ENCODE measurements at places on chromosomes 7 and 10.

DNA sequence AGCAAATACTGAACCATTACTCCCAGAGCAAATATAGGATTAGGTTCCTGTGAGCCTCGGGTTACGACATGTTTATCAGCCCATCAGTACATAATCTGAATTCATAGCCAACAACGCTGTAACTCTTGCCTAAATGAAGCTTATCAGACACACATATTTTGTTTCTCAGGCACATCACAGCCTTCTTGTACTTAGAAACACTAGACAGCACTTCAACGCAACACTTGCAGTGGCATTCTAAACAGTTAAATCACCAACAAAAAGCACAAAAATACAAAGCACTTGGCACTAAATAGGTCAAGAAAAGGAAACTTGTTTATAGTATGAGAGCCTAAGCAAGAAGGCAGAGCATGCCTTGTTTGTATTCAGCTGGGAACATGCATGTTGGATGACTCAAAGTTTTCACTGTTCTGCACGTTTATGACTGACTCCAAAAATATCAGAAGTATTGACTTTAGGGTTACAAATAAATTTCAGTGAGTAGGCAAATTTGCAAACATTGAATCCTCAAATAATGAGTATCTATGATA, 75.0 kb downstream of the VPS50 start:
- no peaks in the 10 kb centered on the region for H3K36me3 ChIP-seq
- H3K4me1 ChIP-seq, result no peaks in the 10 kb centered on the region
- no peaks in the 10 kb centered on the region for H3K27me3 ChIP-seq

DNA sequence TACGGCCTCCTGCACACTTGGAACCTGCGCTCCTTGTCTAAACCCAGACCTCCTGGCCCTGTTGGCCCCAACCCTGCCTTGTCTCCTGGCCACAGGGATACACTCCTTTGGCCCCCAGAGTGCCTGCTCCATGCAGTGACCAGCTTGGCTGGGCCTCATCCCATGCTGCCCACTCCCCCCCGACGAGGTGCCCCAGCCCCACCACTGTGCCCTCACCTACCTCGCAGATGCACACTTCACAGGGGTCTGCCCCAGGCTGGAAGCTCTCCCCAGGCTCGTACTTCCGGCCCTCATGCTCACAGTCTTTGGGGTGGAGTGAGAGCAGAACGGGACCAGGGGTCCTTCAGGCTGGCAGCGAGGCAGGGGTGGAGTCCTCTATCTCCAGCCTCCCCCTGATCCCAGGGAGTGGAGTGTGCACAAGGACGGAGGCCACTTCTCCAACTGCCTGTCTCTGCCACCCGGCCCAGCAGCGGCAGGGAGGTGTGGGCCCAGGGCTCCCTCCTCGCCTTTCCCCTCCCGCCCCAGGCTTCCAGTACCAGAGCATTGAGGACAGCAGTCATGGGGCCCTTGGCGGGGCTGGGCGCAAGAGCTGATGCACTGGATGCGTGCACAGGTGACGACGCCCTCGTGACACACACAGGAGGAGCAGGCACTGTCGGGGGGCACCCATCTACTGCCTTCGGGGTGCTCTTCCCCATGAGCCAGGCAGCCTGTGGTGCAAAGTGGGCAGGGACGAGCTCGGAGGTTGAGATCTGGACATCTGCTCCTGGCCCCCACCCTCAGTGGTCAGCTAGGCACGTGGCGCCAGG, 22.1 kb downstream of the ATP6V1F start:
- no peak overlapping the region for H3K4me3 ChIP-seq
- no peak for DNase-seq
- H3K36me3 ChIP-seq, result no peaks in the 10 kb centered on the region

DNA sequence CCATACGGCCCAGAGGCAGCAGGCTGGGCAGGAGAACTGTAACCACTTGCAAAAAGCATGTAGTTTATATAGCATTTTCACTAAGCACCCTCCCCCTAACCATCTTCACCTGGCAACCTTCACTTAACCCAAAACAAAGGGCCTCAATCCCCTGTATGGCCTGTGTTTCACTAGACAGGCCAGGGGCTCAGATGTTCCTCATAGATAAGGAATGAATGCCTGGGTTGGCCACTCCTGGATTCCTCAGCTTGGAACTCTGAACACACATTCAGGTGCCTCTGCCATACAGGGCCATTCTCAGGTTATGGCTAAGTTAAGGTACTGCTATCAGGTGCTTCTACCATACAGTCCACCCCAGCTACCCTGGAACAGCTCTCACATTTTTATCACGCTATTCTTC, 10.3 kb upstream of the TMEM168 start:
- DNase-seq, result no peak
- H3K36me3 ChIP-seq, result no peaks in the 10 kb centered on the region
- H3K4me1 ChIP-seq, result no peaks in the 10 kb centered on the region

DNA sequence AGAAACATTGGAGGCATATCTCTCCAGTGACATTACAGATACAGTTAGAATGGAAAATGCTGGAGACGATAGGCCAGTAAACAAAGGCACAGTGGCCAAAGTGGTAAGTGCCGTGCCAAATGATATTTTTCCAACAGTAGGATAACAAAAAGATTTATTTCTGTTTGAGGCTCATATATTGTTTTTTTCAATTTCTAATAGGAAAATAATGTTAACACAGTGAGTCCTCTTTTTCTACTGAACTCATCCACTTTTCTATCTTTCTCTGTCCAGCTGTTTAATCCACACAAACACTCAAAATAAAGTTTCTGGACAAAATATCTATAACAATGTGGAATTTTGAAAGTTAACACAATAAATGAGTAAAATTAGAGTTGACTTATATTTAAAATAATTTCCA, 201.3 kb downstream of the SEMA3E start:
- H3K4me3 ChIP-seq, result no peak overlapping the region
- H3K27ac ChIP-seq, result no peak overlapping the region
- DNase-seq, result no peak

DNA sequence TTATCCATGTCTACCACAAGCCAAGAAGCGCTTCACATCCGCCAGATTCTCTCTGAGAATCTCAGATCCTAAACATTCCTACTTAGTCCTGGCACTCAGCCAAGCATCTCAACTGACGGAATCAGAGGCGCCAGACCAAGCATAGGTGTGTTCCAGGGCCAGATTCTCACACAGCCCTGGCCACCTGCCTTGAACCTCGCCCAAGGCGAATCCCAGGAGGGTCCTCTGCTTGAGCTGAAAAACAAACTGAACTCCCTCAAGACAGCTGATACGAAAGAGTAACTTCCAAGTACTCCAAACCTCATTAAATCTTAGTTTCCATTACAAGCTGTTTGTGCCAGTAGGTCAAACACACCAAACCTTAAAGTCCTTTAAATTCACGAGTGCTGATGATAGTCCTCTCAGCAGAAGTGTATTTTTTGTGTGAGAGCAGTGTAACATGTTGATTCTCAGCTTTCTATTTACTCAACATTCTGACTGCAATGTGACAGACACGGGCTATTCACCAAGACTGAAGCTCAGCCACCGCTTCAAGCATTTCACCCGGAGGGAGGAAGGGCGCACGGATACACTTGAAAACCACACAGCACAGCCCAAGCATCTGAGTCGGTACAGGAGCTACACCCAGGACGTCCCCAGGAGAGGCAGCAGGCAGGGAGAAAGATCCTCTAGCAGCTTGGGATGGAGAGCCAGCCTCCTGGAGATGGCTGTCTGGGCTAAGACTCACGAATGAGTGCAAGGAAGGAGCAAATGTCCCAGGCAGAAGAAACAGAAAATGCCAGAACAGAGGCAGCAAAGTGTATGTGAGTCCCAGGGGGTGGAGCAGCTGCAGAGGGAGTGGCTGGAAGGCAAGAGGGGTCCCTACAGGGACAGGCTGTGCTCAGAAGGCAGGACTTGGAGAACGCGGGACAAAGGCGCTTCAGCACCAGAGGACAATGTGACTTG, 6.0 kb downstream of the PARD3 start:
- no peaks in the 10 kb centered on the region for H3K27me3 ChIP-seq
- no peak for DNase-seq
- peak overlapping the region; percentile 34 for H3K4me3 ChIP-seq
- H3K4me1 ChIP-seq, result peaks cover 4% of the 10 kb centered on the region
- no peak overlapping the region for H3K27ac ChIP-seq

GRCh38 chr10:46514899-46515298, 41.6 kb downstream of the GPRIN2 start:
- no peaks in the 10 kb centered on the region for H3K4me1 ChIP-seq
- no peak overlapping the region for H3K27ac ChIP-seq
- no peak overlapping the region for H3K4me3 ChIP-seq
- no peak for DNase-seq

GRCh38 chr7:130393841-130394411, 13.6 kb downstream of the CPA1 start:
- DNase-seq, result no peak
- no peaks in the 10 kb centered on the region for H3K27me3 ChIP-seq
- H3K4me1 ChIP-seq, result no peaks in the 10 kb centered on the region
- H3K36me3 ChIP-seq, result no peaks in the 10 kb centered on the region

DNA sequence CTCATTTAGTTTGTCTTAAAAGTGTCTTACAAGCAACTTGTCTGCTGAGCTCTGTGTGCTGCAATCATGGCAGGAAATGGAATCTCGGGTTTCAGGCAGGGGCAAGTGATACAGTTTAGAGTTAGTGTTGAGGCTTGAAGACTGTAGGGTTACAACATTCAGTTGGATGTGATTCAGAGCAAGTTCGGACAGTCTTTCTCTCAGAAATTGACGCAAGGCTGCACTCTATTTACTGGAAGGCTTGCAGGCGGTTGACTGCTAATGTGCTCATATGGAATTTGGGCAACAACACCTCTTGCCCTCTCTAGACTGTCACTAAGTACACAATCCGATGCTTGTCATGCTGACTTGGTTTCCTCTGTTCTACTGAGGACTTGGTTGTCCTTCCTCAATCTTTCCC, 161.7 kb upstream of the BMPER start:
- H3K4me1 ChIP-seq, result no peaks in the 10 kb centered on the region
- H3K27ac ChIP-seq, result no peak overlapping the region
- DNase-seq, result no peak
- H3K36me3 ChIP-seq, result no peaks in the 10 kb centered on the region
- H3K27me3 ChIP-seq, result no peaks in the 10 kb centered on the region

DNA sequence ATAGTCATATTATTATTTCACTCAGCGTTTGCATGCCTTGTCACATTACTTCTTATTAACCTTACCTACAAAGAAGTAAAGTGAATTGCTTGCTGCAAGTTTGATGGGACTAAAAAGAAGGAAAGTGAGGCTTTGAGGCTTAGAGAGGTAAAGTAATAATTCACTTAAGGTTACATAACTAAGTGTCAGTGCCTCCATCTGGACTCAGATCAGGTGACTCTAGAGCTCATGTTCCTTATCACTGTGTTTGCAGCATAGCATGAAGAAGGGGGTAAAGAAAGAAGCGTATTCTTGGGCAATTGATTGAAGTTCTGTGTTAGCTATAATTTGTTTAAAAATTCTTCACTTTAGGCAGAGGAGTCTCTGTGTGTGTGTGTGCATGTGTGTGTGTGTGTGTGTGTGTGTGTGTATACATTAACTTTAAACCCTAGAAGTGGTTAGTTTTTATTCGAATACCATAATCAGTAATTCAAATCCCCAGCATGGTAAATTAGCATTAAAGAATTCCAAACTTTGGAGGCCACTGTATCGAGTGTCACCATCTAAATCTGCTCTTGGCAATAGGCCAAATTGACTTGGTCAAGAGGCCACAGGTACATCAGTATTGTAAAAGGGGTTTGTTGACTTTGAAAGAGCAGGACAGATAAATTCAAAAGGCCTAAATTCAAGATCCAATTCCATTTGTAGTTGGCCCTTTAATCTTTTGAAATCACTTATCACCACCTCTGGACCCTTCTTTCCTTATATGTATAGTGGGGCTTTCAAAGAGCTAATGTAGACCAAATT, 2.2 kb upstream of the PON3 start:
- H3K27ac ChIP-seq, result no peak overlapping the region
- no peak overlapping the region for H3K4me3 ChIP-seq
- no peaks in the 10 kb centered on the region for H3K4me1 ChIP-seq

DNA sequence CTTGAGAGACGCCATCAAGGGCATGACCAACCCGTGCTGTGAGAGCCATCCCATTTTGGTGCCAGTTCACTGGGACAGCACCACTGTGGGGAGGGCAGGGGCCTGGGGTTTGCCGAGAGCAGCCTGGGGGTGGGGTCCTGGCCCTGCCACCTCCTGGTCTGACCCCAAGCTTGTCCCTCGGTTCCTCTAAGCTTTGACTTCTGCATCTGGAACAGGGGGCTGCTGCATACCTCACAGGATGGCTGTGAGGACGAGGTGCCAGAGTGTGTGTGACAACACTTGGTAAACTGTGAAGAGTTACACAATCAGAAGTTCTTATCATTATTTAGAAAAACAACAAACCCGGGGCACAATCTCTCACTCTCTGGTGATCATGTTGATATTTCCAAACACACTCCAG, 89.9 kb downstream of the CRTAC1 start:
- no peaks in the 10 kb centered on the region for H3K27me3 ChIP-seq
- H3K4me1 ChIP-seq, result no peaks in the 10 kb centered on the region
- H3K36me3 ChIP-seq, result no peaks in the 10 kb centered on the region
- no peak overlapping the region for H3K27ac ChIP-seq

DNA sequence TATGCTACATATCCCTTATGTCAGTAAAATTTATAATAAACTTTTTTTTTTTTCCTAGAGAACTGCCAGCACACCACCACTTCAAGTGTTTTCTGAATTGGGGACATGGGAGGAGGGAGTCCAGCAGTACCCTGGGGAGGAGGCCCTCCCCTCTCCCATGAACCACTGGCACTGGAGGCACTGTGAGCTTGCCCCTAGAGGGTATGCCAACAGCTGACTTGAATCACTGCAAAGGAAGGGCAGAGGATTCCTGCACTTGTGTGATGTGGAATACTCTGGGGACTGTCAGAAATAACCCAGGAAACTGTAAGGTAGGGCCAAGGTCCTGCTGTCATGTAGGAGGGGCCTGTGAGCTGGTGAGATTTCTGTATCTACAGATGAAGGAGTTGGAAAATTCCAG, 8.5 kb upstream of the ARMS2 start:
- no peaks in the 10 kb centered on the region for H3K36me3 ChIP-seq
- H3K4me1 ChIP-seq, result no peaks in the 10 kb centered on the region
- H3K4me3 ChIP-seq, result no peak overlapping the region
- H3K27me3 ChIP-seq, result no peaks in the 10 kb centered on the region
- no peak for DNase-seq
- H3K27ac ChIP-seq, result no peak overlapping the region

DNA sequence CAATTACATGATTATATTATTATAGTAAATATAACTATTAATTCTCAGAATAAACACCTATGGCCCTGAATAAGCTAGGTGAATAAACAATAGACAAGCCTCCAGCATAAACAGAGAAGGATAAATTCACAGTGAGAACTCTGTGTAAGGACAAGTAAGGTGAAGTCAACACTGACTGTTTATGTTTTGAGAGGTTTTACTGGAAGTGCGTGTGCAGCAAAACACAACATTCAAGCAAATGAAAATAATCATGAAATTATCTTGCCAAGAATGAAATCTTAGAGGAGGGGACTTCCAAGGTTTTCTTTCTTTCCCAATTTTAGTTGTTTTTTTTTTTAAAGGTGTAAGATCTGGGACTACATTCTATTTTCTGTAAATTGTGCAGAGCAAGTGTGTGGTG, 112.5 kb downstream of the MACC1 start:
- H3K27ac ChIP-seq, result no peak overlapping the region
- no peak overlapping the region for H3K4me3 ChIP-seq
- peaks cover 15% of the 10 kb centered on the region for H3K36me3 ChIP-seq
- peaks cover 5% of the 10 kb centered on the region for H3K4me1 ChIP-seq
- no peaks in the 10 kb centered on the region for H3K27me3 ChIP-seq

- DNase-seq, result no peak
- H3K36me3 ChIP-seq, result no peaks in the 10 kb centered on the region
- H3K4me1 ChIP-seq, result peaks cover 20% of the 10 kb centered on the region
- peak overlapping the region; percentile 43 for H3K27ac ChIP-seq
- H3K4me3 ChIP-seq, result no peak overlapping the region
Observed at GRCh38 chr7:138247568-138248333, 171.5 kb downstream of the AKR1D1 start.

Data from H1 (cell line).